ENCODE measurements at places on chromosomes 1 and 21.

DNA sequence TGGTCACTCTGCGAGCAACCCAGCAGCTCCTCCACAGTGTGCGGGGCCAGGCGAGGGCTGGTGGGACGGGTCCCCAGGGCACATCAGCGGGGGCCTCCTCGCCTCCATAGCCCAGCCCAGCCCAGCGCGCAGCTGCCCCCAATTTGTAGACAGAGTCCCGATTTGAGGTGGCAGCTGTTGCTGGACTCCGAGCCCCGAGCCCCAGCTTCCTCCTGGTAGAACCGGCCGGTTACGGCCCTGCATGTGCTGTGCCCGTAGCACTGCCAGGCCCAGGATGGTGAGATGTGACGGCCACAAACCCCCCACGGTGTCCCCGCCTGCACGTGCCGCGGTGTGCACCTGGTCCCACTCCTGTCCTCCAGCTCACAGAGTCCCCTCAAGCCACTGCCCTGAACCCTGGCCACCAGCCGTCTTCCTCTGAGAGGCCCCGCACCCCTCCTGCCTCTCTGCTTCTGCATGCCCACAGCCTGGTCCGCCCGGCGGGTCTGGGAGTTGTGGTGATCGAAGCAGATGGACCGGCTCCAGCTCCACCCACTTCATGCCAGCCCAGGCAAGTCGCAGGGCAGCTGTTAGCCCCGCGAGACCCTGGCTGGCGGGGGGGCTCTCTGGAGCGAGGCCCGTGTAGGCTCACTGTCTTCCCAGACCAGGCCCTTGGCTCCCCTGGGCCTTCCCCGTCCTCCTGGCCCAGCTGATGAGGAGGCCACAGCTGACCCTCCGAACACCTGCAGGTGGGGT is 55.5 kb downstream of the MORN1 start:
- H3K4me3 ChIP-seq, result no peak overlapping the region
- peaks cover 4% of the 10 kb centered on the region for H3K27me3 ChIP-seq
- H3K27ac ChIP-seq, result no peak overlapping the region
- no peak for DNase-seq

DNA sequence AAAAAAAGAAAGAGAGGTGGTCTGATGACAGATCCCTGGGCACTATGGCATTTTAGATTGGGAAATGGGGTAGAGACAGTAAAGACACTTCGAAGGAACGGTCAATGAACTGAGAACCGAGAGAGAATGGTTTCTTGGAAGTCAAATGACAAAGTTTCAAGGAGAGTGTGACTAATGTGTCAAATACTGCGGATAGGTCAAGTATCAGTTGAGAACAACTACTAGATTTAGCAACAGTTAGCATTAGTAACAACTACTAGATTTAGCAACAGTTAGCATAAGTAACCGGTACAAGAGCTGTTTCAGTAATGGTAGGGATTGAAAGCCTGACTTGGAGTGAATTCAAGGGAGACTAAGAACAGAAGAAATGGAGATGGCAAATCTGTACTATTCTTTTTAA is 35.0 kb downstream of the UROD start:
- peaks cover 9% of the 10 kb centered on the region for H3K4me1 ChIP-seq
- H3K4me3 ChIP-seq, result no peak overlapping the region
- H3K36me3 ChIP-seq, result no peaks in the 10 kb centered on the region
- no peak for DNase-seq
- no peak overlapping the region for H3K27ac ChIP-seq
- H3K27me3 ChIP-seq, result no peaks in the 10 kb centered on the region

DNA sequence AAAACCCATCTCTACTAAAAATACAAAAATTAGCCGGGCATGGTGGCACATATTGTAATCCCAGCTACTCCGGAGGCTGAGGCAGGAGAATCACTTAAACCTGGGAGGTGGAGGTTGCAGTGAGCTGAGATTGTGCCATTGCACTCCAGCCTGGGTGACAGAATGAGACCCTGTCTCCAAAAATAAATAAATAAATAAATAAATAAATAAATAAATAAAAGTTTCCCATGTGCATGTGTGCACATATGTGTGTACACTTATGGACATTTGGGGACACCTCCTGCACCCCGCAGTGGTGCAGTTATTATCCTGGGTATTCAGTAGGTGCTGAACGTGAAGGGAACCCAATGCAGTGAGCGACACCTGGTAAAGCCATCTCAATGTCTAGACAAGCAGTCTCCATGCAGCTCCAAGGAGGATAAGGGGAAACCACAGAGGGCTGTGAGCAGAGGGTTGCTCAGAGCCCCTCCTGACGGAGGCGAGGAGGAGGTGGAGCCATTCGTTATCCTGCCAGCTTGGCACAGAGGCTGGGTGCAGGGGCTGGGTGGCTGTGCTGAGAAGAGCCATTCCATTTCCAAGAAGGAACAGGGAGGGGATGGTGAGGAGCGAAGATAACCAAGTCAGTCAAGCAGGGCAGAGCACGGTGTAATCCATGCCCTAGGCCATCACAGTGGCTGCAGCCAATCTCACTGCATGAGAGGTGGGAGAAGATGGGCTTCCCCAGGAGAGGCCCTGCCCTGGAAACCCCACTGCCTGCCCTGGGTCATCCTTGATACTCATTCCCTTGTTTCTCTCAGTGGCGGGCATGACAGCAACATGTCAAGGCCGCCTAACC is 25.6 kb downstream of the UBIAD1 start:
- H3K4me3 ChIP-seq, result no peak overlapping the region
- peaks cover 15% of the 10 kb centered on the region for H3K4me1 ChIP-seq
- no peaks in the 10 kb centered on the region for H3K27me3 ChIP-seq
- H3K27ac ChIP-seq, result no peak overlapping the region

- DNase-seq, result no peak
- H3K27ac ChIP-seq, result no peak overlapping the region
- no peaks in the 10 kb centered on the region for H3K4me1 ChIP-seq
- H3K27me3 ChIP-seq, result no peaks in the 10 kb centered on the region
- H3K36me3 ChIP-seq, result no peaks in the 10 kb centered on the region
Observed at GRCh38 chr21:26956813-26957212, 10.1 kb downstream of the ADAMTS5 start.

DNA sequence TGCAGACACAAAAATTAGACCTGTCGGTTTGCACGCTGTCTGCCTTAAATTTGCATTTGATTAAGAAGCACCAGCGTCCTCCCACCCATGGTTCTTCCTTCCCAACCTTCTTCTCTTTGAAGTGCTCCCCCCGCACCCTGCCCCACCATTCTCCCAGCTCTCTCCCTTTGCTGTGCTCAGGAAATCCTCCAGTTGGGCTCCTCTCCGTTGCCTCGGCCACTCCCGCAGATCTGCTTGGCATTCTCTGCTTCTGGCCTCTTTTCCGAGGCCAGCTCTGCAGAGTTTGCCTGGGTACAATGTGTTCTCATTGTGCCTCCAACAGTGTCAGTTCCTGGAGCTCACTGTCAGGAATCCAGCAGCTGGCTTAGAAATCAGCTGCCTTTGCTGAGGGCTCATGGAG is 126.1 kb downstream of the NAV1 start:
- peaks cover 19% of the 10 kb centered on the region for H3K27me3 ChIP-seq
- no peaks in the 10 kb centered on the region for H3K36me3 ChIP-seq
- no peak overlapping the region for H3K4me3 ChIP-seq

Measured in T-cell (primary cell).